ENCODE measurements at places on chromosomes 6 and 20. TPM values are rescaled to one million over a fixed set of nuclear protein-coding genes. Genes with fewer than 3 reads are reported as not detected.

GRCh38 chr6:131038597-131039344 lies 24.3 kb downstream of the EPB41L2 start:
- DNase-seq = no peak

DNA sequence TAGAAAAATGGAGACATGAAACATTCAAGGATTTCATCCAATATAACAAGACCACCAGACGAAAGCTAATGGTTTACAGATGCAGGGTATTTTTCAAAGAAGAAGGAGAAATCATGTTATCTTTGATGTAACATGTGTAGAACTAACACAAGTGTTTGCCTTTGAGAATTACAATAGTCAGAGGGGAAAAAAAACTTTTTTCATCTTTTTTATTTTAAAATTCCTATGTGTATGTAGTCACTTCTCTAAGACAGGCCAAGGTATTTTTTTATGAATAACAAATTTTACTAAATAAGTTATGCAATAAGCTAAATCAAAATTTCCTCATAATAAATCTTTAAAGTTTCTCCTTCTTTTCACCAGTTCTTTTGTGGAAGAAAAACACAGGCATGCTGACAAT lies 161.4 kb downstream of the PDE7B start:
- no peak for DNase-seq

Gene NMBR
- total RNA-seq = 0.45 TPM

Gene BNIP5
- total RNA-seq = not detected

GRCh38 chr6:13096084-13096483 lies 232.3 kb downstream of the TBC1D7 start:
- no peak for DNase-seq

Gene BCAS4
- 5.4 TPM for total RNA-seq

- DNase-seq = no peak
Observed at GRCh38 chr6:105492706-105493673, 90.1 kb upstream of the PREP start.

DNA sequence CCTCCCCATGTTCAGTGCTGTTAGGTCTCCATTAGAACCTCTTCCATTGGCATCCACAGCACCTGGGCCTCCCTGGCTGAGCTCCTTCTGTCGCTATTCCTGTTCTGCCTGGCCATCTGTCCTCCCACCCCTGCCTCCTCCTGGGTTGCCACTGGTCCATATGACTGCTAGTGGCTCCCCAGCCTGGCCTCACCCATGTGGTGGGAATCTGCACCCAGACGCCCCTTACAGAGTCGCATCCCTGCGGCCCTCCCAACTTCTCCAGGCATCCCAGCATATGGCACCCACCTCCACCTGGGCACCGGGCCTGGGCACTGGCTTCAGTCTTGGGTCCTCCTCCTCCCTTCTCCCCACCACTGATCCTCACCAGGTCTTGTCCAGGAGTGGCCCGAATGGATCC lies 7.7 kb downstream of the CDC25B start:
- no peak for DNase-seq

Gene BANF2
- total RNA-seq = not detected

DNA sequence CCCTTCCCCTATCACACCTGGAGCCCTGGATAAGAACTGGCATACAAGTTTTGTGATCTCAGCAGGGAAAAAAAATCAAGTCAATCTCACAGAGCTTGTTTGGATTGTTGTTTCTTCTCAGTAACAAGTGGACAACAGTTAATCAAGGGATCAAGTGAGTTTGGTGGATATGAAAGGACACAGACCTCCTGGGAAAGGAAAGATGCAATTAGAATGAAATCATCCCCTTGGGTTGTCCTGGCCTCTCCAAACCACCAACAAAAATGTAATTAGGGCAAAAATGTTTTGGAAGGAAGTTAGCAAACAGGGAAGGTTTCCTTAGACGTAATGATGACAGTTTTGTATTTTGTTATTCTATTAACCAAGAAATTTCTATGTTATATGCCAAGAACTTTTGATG lies 99.1 kb upstream of the PRDM1 start:
- no peak for DNase-seq

Gene DDAH2
- 133 TPM for total RNA-seq

Gene NOTCH4
- total RNA-seq = 64.4 TPM

Gene MCHR2
- total RNA-seq = not detected

Gene UBE2C
- 1.0 TPM for total RNA-seq

DNA sequence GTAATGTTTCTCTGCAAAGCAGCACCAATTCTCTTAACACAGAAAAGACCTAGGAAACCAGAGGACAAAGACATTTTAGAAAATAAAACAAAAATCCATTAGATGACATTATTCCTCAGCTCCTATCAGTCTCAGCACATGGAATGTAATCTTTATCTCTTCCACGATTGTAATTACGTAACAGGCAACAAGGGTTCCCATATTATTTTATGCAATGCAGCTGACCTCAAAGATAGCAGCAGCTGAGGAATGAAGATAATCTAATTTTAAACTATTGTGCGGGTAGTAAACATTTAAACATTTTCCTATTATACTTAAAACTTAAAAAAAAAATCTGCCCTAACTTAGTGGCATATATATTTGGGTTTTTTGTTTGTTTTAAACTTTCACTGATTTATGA lies 33.0 kb upstream of the PTCHD4 start:
- no peak for DNase-seq

DNA sequence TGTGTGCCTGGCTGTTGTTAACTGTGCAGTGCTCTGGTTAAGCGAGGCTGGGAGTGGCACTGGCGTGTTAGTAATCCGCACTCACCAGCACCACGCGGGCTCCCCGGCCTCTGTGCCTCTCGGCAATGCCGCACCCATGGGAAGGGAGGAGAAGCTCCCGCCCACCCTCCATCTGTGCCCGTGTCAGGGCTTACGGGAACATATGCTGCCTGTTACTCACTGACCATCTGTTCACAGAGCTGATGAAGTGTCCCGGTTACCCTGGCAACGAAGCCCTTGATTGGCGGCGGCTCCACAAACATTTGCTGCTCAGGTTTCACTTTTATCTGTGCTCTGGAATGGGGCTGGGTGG lies 114.7 kb downstream of the PSMB1 start:
- peak; percentile 92 for DNase-seq

All from aorta (tissue), 5 donors.